ENCODE measurements at places on chromosomes 11 and 22.
A peak's percentile ranks its signal among the peaks of the same experiment; 100 is the strongest.

DNA sequence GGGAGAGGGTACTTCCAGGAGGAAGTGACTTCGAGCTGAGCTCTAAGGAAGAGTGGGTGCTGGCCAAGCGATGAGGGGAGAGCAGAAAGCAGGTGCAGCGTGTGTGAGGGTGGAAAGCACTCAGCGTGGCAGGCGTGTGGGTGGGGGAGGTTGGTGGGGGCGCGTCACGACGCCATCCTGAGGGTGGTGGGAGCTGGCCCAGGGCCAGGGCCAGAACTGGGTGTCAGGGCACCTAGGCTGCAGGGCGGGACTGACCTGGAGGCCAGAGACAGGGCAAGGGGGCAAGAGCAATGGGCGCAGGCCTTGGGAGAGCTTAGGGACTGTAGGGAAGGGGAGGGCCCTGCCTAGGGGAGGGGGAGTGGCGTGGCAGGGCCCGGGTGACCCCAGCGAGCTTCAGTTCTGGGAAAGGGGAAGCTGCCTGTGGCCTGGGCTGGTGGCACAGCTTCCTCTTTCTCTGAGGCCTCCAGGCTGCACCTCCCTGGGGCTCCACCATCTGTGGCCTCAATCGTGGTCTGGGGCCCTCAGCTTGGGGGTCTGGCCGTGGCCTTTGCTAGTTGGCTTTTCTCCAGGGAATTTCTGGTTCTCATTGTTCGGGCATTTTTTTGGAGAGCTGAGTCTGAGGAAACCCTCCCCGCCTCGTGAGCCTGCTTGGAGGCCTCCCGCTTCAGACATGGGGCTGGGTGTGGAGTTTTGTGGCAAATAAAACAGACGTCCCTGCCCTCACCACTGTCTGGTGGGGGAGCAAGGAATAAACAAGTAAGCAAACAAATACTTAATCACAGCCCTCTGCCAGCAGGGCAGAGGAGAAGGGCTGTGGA is 8.9 kb downstream of the RELT start:
- peak; percentile 94 for DNase-seq

GRCh38 chr11:35907648-35908431 is 36.0 kb upstream of the LDLRAD3 start:
- no peak for DNase-seq

DNA sequence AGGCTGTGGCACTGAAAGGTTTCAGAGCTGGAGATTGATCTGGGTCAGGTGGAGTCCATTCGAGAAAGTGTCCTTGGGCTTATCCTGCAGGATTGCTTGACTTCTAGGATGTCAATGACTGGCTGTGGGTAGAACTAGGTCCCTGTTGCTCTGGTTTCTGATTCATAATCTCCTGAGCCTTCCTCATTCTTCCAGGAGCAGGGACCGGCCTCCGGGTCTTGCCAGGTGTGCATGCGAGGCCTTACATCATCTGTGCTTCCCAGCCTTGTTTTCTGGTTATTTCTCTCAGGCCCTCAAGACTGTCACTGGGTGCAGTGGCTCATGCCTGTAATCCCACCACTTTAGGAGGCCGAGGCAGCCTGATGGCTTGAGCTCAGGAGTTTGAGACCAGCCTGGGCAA is 33.3 kb upstream of the SORL1-AS1 start:
- no peak for DNase-seq

DNA sequence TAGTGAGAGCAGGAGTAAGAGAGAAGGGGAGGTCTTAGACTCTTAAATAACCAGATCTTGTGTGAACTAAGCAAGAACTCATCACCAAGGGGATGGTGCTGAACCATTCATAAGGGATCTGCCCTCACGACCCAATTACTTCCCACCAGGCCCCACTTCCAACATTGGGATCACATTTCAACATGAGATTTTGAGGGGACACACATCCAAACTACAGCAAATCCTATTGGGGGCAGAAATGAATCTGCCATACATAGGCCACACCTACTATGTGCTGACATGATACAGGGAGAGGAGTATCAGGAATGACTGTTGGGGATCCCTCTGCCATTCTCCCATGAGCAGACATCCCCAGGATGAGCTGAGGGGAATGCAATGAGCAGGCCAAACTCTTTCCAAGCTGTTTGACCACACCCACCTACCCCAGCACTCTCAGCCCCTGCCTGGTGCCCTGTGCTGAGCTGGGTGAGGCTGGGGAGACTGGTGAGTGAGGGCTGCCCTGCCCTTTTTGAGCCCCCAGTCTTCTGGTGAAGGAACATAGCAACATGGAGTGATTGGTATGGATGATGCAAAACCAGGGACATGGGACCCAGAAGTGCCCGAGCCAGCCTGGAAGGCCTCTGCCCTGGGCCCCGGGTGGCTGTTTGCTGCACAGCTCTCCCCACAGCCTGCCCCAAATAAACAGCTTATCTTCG is 1.2 kb upstream of the GTSE1 start:
- DNase-seq = no peak

- no peak for DNase-seq
Measured at GRCh38 chr11:83881428-83881827, 595.3 kb upstream of the CCDC90B start.

DNA sequence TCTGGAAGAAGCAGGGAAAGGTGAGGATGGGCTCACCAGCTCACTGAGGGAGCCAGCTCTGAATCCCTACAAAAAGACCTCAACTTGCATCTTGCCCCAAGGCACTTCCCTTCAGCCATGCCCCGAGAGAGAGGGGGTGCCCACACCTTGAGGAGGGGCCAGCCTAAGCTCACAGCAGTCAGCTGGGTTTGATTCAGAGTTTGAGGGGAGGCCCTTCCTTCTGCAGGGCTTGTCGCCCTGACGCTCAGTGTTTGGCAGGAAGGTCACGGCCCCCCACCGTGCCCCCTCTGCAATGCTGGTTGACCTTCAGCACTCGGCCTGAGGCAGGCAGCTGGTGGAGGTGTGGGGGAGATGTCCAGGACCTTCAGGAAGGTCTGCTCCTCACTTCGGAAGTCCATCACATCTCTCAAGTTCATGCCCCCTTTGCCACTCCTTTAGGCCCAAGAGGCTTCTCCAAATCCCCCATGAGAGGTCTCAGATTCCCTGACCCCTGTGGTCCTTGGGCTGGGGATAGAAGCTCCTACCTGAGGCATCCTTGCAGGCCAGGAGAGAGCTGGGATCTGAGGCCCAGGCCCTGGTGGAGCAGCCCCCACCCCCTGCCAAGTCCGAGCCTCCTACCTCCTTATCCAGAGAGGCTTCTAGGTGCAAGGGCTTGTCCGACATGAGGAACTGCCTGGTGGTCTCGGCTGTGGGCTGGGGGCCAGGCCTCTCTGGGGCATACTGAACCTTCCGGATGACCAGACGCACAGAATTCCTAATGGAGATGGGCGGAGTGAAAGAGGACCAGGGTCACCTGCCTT is 37.6 kb downstream of the TPBGL start:
- DNase-seq = no peak

DNA sequence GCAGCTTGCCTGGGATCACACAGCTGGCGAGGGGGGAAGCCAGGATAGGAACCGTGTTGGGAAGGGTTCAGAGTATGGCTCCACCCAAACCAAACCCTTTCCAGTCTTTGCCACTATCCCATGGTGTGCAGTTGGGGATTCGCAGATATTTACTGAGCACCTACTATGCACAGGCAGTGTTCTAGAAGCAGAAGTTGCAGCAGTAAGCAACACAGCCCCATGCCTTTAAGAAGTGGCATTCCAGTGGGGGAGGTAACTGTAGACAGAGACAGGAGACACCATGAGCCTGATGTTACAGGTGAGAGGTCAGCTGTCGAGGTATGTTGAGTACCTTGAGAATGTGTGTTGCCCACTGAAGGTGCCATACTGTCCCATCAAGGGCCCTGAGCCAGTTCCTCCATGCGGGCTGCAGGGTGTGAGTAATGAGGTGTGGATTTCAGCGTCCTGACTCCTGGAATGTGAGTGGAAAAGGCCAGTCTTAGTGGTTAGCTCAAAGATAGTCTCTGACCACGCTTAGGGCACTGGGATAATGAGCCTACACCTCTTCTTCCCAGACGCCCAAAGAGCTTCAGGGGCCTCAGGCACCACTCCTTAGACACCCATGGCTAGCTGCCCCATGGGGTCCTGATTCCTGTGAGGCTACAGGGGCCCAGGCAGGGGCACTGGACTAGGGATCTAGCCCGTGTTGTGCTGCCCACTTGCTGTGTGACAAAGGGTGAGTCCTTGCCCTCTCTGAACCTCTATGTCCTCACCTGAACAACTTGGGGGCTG is 71.8 kb upstream of the TP53I11 start:
- no peak for DNase-seq

GRCh38 chr22:49334449-49334789 is 493.3 kb downstream of the BRD1 start:
- DNase-seq = no peak

DNA sequence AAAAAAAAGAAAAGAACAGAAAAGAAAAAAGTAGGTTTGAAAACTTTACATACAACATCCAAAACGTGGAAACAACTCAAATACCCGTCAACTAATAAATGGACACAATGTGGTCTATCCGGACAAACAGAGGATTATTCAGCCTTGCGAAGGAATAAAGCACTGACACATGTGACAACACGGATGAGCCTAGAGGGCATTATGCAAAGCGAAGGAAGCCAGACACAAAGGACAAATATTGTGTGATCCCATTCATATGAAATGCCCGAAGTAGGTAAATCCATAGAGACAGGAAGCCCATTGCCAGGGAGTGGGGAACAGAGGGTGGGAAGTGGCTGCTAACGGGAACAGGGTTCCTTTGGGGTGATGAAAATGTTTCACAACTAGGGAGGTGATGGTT is 11.8 kb downstream of the RFPL1 start:
- no peak for DNase-seq

DNA sequence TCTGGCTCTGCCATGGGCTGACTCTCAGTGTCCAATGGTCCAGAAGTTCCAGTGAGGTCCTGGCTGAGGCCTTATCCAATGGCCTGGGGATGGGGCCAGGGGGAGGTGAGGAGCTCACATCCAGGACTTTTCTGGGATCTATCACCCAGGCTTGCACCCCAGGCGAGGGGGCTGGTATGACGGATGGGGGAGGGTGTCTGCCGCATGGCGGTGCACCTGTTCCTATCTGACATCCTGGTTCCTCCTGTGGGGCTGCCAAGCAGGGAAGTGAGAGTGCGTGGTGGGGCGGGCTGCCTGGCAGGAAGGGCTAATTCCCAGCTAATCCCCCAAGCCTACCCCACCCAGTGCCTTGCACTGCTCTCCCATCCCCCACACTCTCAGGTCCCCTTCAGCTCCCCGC is 102.1 kb downstream of the NECTIN1 start:
- DNase-seq = no peak

GRCh38 chr11:83819931-83820549 is 533.9 kb upstream of the CCDC90B start:
- peak; percentile 70 for DNase-seq

- DNase-seq = no peak
Measured at GRCh38 chr11:108916935-108917334, 252.1 kb downstream of the DDX10 start.

- DNase-seq = no peak
Measured at GRCh38 chr11:132073787-132074186, 703.4 kb downstream of the NTM start.

DNA sequence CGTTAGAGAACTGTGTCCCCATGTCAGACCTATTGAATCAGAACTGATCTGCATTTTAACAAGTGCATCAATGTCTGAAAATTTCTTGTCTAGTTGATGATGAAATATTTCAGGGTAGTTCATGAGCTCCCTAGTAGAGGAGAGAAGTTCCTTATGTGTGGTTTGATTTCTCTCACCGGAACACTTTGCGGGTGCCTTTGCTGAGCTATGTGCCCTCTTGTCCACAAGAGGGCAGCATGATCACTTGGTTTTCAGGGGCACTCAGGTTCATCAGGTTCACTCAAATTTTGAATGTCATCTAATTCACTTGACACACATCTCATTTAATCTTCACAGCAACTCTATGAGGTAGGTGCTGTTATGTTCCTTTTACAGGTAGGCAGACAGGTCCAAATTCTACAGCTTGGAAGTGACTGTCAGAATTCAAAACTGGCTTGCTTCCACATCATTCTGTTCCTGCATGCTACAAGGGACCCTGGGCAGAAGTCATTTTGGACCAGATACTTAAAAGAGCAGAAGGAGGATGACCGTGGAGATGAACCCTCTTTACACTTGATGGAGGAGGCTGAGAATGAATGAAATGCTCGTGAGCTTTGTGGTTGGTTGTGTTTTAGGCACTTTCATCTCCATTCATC is 55.6 kb downstream of the P4HA3 start:
- peak; percentile 70 for DNase-seq
